ENCODE measurements at places on chromosomes 1 and 21.

DNA sequence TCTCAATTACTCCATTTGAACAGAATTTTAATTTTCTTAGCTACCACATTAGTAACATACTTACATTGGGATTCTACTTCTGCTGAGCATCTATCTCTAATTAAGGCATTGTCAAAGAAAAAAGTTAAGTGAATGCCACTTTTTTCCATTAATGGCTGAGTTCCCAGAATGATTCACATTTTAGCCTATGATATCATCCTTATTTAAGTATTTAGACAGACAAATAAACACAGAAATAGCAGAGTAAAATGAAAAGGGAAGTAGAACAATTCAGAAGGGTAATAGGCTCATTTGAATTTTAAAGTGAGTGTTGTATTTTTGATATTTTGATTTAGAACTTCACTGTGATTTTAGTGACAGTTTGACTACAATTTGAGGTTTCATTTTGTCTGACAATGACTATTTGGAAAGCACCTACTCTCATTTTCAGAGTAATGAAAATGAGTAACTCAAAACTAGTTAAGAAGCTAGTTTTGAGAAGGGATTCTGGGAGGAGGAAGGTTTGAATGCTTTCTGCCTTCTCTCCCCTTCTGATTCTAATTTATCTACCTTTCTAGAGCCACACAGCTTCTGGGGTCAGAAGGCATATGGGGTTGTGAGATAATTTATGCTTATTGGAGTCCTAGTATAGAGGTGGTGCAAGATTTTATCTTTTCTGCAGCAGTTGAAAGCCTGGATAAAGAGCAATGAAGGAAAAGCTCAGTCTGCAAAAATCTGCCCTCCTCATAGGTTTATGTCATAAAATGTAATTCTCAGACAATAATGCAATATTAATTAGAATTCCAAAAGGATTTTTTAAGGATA lies 15.5 kb downstream of the LYPLAL1 start:
- peak; percentile 22 for DNase-seq

GRCh38 chr1:177800400-177801088 lies 169.3 kb downstream of the SEC16B start:
- no peak for DNase-seq

- DNase-seq = no peak
Observed at GRCh38 chr1:158285756-158286241, 3.9 kb upstream of the CD1C start.

DNA sequence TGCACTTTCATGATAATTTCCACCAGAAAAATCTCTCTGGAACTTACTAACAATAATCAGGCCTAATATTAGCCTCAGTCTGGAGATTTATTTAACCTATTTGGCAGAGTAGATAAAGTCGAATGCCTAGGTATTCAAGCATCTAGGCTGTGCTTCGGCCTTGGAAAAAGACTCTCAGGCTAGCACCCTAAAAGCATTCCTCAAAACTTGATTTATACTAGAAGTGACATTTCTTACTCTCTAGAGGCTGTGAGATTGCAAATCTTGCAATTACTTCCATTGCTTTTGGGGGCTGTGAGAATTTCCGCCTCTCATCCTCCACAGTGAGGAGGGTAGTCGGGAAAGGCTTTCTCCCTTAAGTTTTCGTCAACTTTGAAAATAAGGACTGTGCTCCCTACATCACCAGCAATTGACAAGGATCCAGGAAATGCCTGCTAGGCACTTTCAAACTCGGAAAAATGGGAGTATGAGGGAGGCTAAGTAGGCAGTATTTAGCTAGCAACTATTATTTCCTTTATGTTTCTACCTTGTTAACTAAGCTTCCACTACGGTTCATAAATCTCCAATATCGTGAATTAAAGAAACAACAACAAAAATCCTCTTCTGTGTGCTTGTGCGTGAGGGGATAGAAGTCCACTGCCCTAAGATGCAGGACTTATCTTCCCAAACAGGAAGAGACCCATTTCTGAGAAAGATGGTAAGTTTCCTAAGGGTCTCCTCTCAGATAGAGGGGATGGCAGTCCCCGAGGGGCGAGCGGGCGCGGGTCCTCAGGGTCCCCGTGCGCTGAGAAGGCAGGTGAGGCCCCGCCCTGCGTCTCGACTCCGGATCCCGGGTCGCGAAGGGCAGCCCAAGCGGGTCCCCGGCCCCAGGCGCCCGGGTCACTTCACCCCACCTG lies 1.1 kb upstream of the LMO4 start:
- DNase-seq = no peak

DNA sequence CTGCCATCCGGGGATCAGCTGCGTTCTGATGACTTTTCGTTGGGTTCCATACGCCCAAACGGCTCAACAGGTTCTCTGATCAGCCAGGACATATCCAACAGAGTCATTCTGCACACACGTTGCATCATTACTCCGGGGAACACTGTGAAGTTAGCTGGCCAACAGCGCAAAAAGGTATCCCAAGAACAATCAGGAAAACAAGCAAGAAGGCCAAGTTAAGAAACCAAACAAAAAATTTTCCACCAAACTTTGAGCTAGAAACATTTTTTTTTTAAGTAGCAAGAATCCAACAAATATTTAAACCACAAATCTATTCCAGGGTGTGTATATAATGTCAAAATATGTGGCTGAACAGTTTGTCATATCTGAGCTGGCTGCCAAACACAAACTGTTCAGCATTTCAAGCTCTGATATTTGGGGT lies 29.2 kb downstream of the NID1 start:
- DNase-seq = peak; percentile 24

DNA sequence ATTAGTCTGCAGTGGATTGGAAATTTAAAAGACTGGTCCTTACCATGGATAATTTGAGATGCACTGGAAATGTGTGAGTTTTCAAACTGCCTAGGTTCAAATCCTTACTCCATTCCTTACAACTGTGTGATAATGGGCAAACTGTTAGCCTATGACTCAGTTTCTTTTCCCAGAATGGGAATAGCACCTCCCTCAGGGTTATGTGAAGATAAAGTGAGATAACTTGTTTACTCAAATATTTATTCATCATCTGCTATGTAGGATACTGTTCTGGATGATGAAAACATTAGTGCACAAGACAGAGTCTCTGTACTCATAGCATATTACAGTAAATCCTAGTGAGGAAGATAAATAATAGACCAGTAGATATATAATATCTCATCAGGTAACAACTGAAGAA lies 28.6 kb downstream of the LRIG2 start:
- DNase-seq = no peak

DNA sequence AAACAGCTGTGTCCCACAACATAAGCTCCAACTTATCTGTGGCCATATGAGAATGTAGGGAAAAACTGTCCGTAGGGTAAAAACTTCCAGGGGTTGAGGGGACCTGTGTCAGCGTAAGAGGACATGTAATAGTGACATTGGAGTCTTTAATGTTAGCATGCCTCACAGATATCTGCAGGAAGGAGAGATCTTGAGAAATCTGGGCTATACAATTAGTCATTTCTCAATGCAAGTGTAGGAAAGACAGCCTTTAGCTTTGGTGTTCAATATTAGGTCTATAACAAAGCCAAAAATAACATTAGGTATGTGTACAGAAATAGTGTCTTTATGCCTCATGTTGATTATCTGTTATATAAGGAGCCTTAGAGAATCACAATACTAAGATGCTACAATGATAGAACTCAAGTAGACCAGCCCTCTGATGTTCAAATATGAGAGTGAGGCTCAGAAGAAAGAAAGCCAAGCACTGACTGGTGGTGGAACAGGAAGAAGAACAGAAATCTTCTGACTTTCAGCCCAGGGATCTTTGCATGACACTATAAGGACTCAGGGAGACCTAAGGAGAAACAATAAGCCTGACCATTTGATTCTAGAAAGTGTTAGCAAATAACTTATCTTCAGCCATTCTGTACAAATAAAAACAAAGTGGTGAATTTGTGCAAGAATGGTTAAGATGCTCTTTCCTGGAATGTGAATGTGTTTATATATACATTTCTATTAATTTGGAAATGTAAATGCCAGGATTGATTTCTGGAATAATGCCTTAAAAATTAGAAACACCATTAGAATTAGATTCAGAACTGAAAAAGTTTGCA lies 152.6 kb downstream of the ZC3H11B start:
- DNase-seq = no peak

GRCh38 chr21:25901330-25901979 lies 166.7 kb downstream of the GABPA start:
- DNase-seq = no peak

GRCh38 chr1:30816211-30817076 lies 58.9 kb upstream of the LAPTM5 start:
- peak; percentile 19 for DNase-seq

- DNase-seq = no peak
Observed at GRCh38 chr1:186869526-186870228, 40.9 kb downstream of the PLA2G4A start.

GRCh38 chr1:183882335-183883167 lies 77.6 kb downstream of the RGL1 start:
- DNase-seq = no peak

- DNase-seq = no peak
Observed at GRCh38 chr1:61591351-61591750, 133.6 kb downstream of the TM2D1 start.

DNA sequence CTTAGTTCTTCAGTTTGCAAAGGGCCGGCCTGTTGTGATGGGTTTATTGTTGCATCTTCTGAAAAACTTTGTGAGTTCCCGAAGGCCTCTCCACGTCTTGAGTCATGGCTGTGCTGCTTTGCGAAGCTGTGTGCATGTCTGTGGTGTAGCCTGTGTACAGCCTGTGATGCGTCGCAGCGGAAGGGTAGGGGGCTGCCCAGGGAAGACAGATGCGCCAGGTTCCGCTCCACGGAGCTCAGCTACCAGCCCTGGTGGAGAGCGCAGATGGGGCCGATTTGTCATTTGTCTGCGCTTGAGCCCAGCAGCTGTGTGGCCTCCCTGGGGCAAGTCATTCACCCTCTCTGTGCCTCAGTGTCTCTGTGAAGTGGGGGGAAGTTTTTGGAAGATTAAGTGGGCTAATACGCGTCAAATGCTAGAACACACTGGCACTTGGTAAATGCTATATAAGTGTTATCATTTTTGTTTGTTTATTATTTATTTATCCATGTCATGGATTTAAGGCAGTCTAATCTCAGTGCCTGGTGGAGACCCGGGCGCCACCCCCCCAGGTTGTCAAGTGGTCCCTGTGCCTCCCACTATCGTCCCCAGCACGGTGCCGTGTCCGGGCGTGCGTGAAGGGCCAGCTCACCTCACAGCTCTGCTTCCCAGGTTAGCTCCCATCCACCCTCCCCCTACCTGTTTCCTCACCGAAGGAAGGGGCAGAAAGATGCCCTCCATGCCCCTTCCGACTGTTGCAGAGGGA lies 8.4 kb downstream of the PDE9A start:
- DNase-seq = no peak

GRCh38 chr1:192439373-192440025 lies 122.7 kb downstream of the RGS21 start:
- DNase-seq = peak; percentile 46

DNA sequence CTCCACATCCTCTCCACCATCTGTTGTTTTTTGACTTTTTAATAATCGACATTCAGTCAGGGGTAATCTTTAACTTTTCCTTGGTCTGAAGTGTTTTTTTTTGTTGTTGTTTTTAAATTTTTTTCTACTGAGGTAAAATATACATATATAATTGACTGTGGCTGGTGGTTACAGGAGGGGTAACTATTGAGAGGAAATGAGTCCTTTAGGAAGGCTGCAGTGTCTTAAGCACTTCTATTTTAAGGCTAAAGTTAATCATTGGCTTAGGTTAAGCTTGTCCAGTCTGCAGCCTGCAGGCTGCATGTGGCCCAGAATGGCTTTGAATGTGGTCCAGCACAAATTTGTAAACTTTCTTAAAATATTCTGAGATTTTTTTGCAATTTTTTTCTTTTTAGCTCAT lies 172.5 kb downstream of the CTH start:
- DNase-seq = no peak

DNA sequence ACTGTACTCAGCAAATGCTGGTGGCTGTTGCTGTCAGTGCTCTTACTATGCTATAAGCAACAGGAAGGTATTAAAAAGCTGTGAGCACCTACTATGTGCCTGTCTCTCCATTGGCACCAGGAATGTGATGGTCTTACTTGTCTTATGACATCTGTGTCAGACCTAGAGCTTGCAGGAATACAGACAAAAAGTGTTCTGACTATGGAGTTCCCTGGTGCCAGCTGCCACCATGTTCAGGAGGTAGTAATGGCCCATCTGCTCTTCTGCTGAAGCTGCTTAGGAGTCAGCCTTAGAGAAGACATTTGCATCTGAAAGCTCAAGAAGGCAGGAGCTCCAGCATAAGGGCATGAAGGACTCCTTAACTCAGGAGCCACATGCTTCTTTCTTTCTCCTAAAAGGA lies 52.3 kb downstream of the MAB21L3 start:
- no peak for DNase-seq

- DNase-seq = no peak
Observed at GRCh38 chr1:179137617-179138255, 55.9 kb downstream of the TOR3A start.
